ENCODE measurements at places on chromosomes 2 and 18.

- no peak for DNase-seq
These were observed 52.9 kb upstream of the XDH start for GRCh38 chr2:31467426-31467825.

GRCh38 chr2:229340086-229340760 is 69.1 kb upstream of the PID1 start:
- DNase-seq = no peak

DNA sequence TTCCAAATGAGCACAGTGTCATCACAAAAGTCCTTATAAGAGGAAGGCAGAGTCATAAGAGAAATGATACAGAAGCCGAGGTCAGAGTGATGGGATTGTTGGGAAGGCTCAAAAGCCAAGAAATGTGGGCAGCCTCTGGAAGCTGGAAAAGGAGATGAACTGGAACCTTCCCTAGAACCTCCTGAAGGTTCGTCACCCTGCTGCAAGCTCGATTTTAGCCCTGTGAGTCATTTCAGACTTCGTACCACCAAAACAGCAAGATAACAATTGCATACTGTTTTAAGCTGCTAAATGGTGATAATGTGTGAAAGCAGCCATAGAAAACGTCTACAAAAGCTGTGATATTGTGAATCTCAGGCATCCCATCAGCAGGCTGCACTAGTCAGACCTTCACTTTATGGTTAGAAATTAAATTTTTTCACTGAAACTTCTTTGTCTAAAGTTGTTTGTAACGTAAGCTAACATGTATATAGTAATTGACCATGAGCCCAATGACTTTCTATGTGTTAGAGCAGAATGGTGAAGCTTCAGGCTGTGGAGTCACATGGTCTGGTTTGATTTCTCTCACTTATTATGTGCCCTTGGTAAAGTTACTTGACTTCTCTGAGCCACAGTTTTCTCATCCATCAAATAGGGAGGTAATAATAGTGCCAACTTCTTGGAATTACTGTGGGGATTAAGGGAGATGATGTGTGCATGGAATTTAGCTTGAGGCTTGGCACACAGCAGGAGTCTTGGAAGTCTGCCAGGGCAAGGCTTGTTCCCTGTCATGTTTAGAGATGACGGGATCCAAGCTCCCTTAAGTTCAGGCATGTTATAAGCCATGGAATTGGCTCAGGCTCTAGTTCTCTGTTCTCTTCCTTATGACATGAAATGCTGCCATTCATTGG is 132.0 kb upstream of the CCDC195 start:
- peak; percentile 29 for DNase-seq

- no peak for DNase-seq
These were observed 69.1 kb downstream of the TWIST2 start for GRCh38 chr2:238916875-238917590.

DNA sequence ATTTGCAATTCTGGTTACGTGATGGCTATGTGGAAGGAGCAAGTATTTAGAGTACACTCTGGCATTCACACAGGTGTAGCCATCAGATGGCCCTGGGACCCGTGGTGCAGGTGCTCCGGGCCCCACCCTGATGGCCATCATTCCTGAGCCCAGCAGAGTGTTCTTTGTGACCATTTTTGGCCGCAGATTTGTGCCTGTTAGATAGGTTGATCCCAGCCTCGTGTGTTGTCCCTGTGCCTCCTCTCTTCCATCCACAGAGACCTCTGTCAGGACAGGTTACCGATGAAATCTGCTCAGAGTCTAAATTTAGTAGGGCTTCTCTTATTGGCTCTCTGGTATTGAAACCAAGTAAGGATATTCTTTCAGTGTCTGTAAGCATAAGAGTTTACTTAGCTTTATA is 33.9 kb downstream of the MAPRE2 start:
- DNase-seq = no peak

DNA sequence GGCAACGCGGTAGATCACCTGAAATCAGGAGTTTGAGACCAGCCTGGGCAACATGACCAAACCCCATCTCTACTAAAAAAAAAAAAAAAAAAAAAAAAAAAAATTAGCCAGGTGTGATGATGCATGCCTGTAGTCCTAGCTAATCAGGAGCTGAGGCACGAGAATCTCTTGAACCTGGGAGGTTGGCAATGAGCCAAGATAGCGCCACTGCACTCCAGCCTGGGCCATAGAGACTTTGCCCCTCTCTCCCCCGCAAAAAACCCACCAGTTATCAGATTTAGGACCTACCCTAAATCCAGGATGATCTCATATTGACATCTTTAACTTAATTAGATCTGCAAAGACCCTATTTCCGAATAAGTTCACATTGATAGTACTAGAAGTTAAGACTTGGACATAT is 29.2 kb upstream of the LDAH start:
- DNase-seq = no peak

DNA sequence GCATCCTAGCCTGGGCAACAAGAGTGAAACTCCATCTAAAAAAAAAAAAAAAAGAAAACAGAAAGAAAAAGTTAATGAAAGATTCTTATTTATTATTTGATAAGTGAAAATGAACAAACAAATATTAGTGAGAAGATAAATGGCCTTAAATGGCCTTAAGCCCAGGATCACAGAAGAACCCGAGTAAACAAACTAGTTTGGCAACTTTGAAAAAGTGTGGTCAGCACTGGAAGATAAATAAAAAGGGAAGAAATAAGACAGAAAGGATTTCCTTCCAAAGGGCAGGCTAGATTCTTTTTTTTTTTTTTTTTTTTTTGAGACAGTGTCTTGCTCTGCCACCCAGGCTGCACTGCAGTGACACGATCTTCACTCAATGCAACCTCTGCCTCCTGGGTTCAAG is 692.4 kb downstream of the CPS1 start:
- no peak for DNase-seq
